ENCODE measurements at places on chromosomes 16 and 17.

GRCh38 chr16:77918809-77919707 lies 103.3 kb upstream of the CLEC3A start:
- DNase-seq = no peak

GRCh38 chr17:82787081-82787848 lies 35.4 kb downstream of the TBCD start:
- DNase-seq = no peak

DNA sequence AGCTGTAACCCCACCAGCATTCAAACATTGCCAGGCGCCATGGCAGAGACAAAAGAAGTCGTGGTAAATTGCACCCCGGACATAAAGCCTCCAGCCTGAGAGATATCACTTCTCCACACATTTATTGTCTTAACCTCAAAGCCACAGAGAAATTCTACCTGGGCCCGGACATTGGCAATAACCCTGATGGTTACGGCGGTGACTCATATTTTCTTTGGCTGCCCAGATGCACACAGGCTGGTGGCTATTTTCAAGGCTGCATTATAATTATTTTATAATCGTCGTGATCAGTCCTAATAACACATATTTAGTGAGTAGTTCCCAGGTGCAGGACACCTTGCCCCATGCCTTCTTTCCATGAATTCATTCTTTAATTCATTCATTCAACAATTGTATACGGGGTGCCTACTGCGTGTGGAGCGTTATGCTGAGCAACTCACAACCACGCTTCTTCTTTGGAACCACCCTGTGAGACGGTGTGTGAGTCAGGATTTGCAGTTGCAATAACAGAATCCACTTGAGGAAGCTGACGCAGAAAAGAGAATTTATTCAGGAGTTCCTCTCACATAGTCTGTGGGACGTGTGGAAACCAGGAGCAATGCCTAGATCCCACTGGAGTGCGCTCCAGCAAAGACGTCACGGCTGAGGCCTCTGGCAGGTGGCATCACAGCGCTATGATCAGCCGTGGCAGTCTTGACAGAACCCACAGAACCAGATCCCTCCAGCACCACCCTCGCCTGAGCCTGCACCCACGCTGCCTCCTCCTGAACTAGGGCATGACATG lies 245.7 kb downstream of the FOXL1 start:
- DNase-seq = no peak

- DNase-seq = no peak
Measured at GRCh38 chr16:19484096-19484495, 37.8 kb downstream of the GDE1 start.

- DNase-seq = no peak
Measured at GRCh38 chr16:53631236-53632025, 72.2 kb downstream of the RPGRIP1L start.

DNA sequence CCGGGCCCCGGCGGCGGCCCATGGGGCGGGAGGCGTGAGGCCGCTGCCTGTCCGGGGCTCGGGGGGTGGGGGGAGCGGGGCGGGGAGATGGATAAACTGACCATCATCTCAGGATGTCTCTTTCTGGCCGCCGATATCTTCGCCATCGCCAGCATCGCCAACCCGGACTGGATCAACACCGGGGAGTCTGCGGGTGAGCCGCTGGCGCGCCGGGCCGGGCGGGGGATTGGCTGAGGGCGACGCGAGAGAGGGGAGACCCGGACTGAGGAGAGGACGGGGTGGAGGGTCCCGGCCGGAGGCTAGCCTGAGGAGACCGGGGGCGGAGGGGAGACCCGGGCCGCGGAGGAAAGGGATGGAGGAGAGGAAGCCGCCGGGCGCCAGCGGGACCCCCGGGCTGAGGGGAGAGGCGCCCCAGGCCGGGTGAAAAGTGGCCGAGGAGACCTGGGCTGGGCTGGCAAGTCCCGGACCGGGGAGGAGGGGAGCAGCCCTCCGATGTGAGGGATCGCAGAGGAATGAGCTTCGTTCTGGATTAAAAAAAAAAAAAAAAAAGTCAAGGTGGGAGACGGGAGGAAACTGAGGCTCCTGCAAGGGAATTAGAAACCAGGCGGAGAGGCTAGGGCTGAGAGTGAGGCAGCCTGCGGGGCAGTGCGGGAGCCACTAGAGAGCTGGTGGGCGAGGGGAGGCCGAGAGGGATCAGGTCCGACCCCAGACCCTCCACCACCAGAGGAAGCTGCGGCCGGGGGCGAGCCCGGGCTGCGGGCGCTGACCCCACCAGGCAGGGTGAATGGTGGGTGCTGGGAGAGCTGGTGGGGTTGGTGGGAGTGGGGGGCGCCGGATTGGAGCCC lies 526 bp downstream of the MOSMO start:
- DNase-seq = no peak

DNA sequence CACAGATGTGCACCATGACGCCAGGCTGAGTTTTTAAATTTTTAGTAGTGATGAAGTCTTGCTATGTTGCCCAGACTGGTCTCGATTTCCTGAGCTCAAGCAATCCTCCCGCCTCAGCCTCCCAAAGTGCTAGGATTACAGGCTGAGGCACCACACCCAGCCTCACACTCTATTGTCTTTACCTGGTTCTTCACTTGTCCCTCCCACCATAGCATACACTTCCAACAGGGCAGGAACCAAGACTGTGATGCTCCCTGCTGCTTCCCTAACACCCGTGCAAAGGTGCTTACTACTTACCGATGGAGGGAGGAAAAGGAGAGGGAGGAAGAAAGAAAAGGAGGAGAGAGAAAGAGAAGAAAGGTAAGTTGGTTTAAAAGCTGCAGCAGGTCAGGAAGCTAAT lies 41.4 kb upstream of the MEIOC start:
- DNase-seq = no peak

DNA sequence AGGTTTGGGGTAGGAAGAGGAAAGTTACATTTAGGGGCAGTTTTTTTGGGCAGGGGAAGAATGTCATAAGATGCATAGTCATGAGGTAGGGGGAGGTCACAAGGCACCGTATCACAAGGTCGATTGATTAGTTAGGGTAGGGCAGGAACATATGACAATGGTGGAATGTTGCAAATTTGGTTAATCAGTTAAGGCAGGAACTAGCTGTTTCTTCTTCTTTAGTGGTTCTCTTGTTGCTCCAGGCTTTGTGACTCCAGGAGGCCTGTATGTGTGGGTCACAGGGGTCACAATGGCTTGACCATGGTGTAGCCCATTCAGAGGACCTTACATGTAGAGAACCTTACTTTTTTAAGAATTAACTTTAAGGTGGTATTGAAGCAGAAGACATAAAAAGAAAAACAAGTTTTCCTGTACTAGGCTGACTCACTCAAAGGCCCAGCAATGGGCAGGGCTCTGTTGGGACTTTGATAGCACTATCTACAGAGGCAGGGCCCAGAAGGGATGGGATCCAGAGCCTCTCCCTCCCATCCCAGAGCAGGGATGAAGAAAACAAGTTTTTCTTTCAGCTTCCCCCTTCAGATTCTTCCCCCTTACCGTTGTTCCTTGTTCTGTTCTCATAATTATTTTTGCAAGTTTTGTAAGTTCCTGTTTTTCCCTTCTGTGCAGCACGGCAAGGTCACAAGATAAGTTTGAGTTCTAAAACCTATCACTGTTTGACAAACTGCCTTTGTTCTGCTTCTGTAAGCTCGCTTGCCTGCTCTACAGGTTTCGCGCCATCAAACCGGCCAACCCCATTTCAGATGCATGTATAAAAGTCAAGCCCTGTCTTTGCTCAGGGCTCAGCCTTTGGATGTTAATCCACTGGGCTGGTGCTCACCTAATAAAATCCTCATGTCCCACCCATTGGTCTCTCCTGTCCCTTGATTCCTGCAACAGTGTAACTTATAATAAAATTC lies 45.8 kb upstream of the ATF7IP2 start:
- no peak for DNase-seq

- DNase-seq = no peak
Measured at GRCh38 chr16:87834668-87835473, 34.4 kb downstream of the SLC7A5 start.

GRCh38 chr17:77872199-77872598 lies 86.3 kb upstream of the TNRC6C start:
- DNase-seq = peak; percentile 33

DNA sequence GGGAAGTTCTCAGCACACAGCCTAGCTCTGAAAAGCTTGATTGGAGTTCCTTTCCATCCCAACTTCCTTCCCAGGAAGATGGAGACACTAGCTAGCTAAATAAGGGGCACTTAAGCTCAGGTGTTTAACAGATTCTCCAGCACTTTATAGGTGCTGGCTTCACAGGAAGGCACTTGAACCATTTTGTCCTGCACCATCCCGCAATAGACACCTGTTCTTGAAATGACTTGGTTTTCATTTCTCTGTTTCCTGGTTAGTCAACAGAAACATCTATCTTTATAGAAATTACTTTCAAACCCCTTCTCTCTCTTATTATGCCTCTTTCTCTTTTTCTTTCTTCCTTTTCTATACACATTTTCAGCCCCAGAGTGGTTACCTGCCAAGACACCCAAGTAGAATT lies 409.9 kb upstream of the ZFHX3 start:
- DNase-seq = no peak

DNA sequence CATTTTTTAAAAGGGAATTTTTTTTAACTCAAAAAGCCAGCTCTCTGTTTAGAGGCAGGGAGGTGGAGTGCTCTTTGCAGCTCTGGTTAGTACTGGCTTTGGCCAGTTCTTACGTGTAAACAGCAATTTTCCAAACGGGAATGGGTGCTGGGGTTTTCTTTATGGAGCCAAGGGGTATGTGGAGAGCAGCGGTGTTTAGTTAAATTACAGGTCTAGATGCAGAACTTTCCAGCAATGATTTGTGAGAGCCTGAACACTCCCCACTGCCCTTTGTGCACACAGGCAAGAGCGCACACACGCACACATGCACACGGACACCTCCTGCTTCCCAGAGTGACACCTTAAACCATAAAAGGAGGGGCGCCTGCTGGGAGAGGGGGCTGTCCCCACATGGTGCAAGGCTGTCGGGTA lies 140.2 kb downstream of the MSI2 start:
- no peak for DNase-seq

DNA sequence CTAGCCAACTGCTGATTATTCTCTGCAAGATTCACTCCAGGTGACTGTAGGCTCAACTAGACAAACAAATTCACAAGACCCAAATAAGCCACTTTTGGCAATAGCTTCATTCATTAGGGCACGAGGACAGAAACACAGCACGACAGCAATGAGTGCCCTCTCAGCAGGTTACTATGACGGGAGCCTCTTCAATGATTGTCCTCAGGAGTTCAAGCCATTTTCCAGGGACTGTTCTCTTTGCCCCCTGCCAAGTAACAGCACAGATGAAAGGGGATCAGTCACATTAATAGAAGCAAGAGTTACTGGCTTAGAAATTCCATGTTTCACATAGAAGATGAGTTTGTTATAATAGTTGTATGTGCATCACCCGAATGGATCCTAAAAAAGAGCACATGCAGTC lies 712.2 kb downstream of the CDH8 start:
- no peak for DNase-seq

DNA sequence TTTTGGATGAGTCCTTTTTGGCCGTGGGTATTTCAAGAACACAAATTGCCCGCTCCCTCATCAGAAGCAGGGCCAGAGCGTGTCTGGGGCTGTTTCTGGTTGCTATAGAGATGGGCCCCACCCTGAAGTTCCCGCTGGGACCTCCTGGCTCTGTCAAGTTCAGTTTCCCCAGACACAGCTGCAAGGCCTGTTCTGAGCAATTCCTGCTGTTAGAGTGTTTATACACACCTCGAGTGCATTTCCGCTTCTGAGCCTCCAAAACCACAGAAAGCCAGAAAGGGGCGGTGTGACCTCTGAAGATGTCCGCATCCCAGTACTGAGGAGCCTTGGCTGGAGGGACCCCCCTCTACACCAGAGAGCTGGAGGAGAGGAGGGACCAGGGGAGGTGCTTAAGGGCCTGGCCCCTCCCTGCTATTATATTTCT lies 9.3 kb upstream of the WBP2 start:
- peak; percentile 51 for DNase-seq

DNA sequence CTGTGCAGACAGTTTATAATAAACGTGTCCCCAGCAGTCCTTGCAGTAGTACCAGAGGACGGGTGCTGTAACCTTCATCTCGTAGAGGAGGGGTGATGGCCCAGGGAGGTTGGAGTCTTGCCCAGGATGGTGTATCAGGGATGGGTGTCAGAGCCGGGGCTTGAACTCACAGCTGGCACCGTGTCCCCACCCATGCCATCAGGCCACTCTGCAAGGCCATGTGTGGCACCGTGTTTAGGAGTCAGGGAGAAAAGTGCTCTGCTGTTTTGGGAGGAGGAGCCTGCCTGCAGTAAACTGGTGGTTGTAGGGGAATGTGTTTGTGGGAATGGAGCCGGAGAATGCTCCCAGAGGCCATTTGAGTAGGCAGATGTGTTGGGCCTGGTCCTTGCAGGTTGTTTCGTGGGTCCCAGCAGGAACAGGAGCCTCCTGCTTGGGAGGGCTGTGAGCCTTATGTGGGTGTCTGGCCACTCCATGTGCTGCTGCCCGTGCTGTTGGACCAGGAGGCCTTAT lies 1.7 kb downstream of the ADORA2B start:
- DNase-seq = no peak

DNA sequence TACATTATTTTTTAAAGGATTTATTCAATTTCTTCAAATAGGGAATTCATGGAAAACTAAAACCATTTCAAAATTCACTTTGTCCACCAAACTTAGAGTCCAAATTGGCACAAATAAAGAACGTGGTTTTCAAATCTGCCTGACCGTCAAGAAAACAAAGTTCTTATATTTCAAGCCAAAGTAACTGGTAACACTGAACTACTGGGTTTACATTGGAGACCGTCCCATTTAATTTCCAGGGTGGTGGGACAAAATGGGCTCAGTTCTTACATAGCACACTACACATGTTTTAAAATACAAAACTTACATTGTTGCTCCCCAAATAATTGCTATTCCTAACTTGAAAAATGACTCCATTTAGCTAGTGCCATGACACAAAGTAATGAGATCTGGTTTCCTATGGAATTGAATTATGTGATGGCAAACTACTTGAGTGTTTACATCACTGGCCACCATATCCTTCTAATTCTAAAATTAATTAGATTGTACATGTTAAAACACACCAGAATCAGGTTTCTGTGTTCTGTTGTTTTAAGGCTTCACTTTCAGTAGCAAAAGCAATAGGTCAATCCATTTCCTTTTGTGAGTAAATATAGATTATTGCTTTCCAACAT lies 6.5 kb downstream of the PSME3IP1 start:
- DNase-seq = no peak
